ENCODE measurements at places on chromosomes 5 and 9.

- DNase-seq = no peak
These were observed 1.9 kb upstream of the ANKRD18A start for GRCh38 chr9:38622288-38622674.

DNA sequence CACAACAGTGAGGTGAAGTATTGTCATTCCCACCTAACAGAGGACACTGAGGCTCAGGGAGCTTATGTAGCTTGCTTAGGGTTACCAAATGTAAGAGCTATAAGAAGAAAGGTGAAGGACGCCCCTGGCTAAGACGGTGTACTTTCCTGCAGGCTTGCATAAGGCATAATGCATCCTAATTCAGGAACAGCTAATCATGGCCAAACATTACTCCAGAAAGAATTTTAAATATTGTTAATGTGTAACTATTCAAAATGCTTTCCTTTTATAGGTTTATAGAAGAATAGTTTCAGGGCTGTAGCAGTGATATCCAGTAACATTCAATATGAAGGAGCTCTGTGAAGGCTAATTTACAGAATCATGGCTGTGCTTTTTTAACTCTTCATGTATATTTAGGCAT is 479.1 kb downstream of the BNC2 start:
- DNase-seq = no peak

DNA sequence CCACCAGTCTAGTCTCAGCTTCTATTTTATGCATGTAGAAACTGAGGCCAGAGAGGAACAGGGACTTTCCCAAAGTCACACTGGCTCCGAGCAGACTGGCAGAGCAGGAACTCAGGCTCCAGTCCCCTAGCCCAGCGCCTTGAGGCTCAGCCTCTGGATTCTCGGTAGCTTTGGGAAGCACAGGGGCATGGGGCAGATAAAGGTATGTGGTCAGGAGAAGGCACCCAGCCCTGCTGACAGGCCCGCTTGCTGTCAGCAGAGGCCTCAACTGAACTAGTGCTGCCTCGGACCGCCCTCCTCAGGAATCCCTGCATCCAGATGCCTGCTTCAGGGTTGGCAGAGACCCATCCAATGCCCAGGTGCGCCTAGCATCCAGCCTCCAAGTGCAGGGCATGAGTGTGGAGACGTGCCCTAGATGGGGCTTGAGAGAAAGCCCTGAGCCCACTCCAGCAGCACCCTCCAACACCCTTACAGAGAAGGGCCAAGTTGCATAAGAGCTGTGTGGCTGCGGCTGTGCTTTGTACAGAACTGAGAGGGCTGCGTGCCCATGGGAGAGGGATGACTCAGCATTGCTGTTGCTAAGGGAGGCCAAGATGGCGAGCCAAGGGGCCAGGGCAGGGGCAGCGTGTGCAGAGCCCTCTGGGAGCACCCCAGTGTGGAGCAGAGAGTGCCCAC is 168.6 kb downstream of the MACROH2A1 start:
- peak; percentile 32 for DNase-seq

- DNase-seq = no peak
These were observed 376.5 kb upstream of the IRX1 start for GRCh38 chr5:3218916-3219650.

- no peak for DNase-seq
These were observed 396.7 kb downstream of the MRPS30 start for GRCh38 chr5:45205403-45205961.

DNA sequence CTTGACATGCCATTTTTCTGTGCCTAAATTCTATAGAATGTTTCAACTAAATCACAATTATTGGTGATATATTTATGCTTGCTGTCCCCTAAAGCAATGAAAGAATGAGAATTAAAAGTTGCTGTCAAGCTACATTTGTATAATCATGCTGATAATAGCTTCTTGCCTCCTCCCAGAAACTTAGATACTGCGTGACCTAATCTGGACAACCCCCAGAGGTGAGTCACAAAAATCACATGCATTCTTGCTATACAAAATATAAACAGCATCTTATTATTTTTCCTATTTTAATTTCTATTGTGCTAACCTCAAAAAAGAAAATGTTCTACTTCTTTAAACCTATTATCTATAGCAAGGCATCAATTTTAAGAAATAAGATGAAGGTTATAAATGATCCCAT is 995.8 kb upstream of the ACO1 start:
- DNase-seq = no peak

DNA sequence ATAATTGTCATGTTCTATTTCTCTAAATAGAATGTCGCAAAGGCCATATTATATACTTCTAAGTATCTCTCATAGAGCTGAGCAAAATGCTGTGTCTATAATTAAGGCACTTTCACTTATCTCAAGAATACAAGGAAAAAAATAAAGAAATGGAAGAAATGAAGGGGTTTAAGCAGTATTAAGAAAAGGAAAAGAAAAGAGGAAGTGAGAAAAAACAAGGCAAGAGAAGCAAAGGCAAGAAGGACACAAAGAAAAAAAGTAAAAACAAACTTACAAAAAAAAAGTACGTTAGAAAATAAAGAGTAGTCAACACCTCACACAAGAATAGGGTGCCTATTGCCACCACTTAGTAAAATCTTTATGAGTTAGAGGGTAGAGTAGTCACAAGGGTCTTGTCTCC is 506.2 kb downstream of the GABRG2 start:
- no peak for DNase-seq

- no peak for DNase-seq
These were observed 8.0 kb upstream of the TLR4 start for GRCh38 chr9:117696154-117696553.

DNA sequence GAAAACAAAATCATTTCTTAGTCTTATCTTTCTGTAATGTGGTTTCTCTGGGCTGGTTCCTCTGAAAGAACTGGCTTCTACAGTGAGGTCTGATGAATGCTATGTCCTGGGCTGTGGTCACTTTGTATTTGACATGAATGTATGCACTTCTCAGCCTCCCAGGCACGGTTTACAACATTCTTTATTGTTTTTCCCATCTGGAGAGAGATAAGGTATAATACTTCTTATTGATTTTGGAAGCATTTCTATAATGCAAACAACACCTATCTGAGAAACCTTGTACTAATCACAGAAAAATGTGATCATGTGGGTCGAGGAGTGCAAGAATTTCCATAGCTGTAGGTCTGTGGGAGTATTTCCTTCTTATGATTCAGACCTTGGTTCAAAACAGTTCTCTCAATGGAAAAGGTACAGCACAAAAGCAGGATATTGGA is 46.9 kb downstream of the ACTBL2 start:
- DNase-seq = peak; percentile 97

- no peak for DNase-seq
These were observed 61.1 kb upstream of the LPAR1 start for GRCh38 chr9:111099199-111100008.

GRCh38 chr9:111659691-111660090 is 1.7 kb upstream of the GNG10 start:
- no peak for DNase-seq

- DNase-seq = no peak
These were observed 35.1 kb downstream of the NR2F1-AS1 start for GRCh38 chr5:93545872-93546271.

DNA sequence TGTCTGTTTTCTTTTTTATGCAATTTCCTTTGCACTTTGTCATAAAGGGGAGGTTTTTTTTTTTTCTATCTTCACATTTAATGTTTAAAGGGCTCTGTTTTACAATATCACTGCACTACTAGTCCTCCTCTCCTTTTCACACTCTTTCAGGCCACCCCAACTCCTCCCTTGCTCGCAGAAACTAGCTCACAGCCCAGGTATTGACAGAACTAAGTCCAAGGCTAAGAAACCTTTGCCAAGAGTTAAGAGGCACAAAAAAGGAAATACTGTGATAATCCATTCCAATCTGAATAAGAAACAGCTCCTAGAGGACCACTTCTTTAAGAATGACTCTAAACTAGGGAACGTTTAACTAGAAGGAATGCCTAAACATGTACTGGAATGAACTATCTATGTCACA is 1.1 kb upstream of the FGF10 start:
- DNase-seq = no peak

- DNase-seq = no peak
These were observed 6.4 kb downstream of the TPM2 start for GRCh38 chr9:35683323-35683722.

GRCh38 chr9:21559402-21560280 is 77.5 kb upstream of the IFNE start:
- peak; percentile 32 for DNase-seq

- no peak for DNase-seq
These were observed 752.1 kb downstream of the DTWD2 start for GRCh38 chr5:118236108-118236849.

GRCh38 chr5:124199893-124200292 is 546.5 kb downstream of the ZNF608 start:
- DNase-seq = no peak

DNA sequence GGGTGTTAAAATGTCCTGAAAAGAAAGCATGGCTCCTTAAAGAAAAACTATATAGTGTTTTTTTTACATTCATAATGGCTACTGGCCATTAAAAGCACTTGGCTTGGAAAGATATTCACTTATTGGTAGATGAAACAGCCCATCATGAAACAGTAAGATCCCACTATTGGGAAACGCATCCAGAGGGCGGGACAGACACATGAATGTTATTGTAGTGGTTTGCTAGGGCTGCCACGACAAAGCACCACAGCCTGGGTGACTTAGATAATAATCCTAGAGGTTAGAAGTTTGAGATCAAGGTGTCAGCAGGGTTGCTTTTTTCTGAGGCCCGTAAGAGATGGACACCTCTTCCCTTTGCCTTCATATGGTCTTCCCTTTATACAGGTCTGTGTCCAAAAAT is 139.4 kb upstream of the ANKH start:
- DNase-seq = no peak

DNA sequence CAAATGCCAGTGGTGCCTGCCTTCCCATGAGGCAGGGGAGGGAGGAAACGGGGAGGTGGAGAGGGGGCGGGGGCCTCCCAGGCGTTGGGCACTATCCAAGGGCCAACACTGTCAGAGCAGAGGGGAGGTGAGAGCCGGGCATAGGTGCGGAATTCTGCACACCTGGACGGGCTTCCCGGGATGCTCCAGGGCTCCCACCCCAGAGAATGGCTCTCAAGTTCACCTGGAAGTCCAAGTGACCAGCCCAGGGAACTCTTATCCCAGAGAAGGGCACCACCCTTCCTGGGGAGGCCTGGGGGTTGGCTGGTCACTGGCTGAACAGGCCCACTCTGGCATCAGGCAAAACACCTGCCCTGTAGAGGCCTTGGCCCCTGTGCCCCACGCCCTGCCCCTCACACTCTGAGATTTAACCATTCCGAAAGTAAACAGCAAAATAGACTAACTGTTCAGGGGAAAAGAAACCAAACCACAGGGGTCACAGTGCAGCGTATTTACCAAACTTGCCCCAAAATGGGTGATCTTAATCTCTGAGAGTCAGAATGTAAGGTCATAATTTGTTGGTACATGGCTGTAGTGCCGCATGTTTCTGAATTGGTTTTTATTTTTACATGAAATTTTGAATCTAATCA is 2.7 kb downstream of the CSF2 start:
- DNase-seq = no peak

- no peak for DNase-seq
These were observed 14.2 kb upstream of the CRB2 start for GRCh38 chr9:123341816-123342215.

GRCh38 chr5:5100635-5101034 is 39.5 kb upstream of the ADAMTS16 start:
- DNase-seq = no peak

DNA sequence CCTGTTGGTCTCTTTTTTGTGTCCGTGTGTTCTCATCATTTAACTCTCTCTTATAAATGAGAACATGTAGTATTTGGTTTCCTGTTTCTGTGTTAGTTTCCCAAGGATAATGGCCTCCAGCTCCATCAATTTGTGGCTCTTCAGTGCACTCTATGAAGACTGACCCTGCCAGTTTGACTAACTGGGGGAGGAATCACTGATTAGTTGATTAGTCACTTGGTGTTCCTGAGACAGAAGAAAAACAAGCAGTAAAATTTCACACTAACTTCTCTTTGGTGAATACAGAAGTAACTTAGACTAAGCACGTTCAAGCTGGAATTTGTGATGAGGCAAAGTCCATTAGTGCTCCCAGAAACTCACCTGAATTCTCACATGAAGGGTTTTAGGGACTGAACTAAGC is 495.8 kb upstream of the RORB start:
- peak; percentile 2 for DNase-seq

DNA sequence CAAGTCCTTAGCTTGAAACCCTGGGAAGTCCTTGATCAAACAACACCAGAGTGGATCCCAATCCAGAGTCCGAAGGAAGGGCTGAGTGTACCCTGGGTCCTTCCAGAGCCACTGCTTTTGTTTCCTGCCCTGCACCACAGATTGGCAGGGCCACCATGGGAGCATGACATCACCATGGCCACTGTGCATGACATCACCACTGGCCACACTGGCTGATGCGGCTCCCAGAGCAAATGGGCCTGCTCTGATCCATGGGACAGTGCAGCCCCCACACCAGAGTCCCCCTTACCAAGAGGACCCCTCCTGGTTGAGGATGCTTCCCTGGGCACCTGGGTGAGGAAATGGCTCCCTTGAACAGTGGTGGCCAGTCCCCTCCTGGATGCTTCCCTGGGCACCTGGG is 9.9 kb downstream of the SLC6A3 start:
- no peak for DNase-seq

GRCh38 chr9:99595796-99596195 is 225.9 kb upstream of the NR4A3 start:
- no peak for DNase-seq

DNA sequence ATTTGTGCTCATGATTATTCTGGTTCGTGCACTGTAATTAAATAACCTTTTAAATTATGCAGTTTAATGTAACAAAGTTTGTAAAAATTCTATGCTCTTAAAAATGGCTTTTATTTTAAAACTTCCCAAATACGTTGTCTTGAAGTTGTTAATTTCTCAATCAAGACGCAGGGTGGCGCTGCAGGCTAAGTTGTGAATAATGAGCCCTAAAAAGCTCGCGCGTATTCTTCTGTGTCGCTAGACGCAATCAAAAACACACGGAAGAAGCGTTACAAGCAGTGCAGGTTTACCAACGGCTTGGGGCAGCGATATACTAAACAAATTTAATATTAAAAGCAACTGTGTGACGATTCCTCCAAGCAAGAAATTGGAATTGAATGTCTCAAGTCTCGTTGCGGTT is at the start of gene PCDHB4:
PCDHB4 (plus strand) TSS at position 256 of the 400 bp plus-strand sequence. CDS start 181 bp downstream, outside the sequence.
- no peak for DNase-seq

- no peak for DNase-seq
These were observed 86.2 kb downstream of the PTPN3 start for GRCh38 chr9:109411798-109412352.

DNA sequence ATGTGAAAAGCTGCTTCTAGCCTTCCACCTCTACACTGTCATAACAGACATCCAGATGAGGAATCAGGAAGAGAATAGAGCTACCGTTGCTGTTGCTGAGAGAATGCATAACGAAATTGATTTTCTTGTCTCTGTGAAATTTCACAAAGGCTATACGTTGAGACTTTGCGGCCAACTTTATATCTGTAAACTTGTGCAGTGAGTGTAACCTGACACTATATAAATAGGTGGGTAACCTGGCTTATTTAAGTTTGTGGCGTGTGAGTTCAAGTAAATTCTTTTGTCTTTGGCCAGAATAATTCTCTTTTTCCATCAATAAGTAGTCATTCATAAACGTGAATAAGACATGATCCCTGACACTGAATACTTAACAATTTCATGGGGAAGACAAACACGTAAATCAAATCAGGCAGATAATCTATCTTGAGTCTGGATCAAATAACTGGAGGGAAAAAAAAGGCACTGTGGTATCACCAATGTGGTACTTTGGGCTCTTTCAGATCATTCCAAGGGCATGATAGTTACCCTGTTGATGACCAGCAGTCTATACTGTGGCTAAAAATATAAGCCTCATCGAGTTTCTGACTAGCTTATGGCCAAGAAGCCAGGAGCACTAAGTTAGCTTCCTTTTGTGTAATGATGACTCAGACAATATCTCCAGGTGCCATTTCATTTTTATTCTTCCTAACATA is 98.2 kb upstream of the RASA1 start:
- DNase-seq = peak; percentile 20

- DNase-seq = peak; percentile 81
These were observed 70.9 kb downstream of the EGFLAM start for GRCh38 chr5:38329132-38329715.
